ENCODE measurements at places on chromosomes 16 and 17.

GRCh38 chr17:81365601-81366585 is 29.4 kb upstream of the BAHCC1 start:
- DNase-seq = no peak

DNA sequence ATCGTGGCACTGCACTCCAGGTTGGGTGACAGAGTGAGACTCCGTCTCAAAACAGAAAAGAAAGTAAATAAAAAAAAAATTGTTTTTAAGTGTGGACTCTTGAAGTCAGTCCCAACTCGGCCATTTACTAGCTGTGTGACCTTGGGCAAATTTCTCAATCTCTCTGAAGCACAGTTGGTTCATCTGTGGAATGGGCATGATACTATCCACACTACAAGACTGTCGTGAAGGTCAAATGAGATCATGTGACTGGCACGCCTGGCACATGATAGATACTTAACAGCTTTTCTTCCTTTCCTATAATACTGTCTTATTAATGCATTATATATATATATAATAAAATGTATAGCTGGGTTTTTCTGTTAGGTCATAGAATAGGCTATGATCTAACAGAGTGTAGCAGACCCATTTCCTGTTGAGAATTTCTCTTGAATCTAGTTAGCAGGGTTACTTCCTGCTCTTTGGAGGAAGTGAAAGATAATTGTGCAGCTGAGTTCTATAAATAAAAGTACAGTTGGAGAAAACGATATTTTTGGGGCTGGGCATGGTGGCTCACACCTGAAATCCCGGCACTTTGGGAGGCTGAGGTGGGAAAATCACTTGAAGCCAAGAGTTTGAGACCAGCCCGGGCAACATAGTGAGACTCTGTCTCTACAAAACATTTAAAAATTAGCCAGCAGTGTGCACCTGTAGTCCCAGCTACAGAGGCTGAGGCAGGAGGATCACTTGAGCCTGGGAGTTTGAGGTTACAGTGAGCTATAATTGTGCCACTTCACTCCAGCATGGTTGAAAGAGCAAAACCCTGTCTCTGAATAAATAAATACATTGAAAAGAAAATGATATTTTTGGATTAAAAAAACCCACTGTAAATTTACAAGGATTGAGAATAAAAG is 7.3 kb downstream of the MILR1 start:
- DNase-seq = no peak

GRCh38 chr17:60106340-60107059 is 27.8 kb upstream of the HEATR6 start:
- DNase-seq = no peak

- peak; percentile 44 for DNase-seq
These were observed 18.1 kb upstream of the CALB2 start for GRCh38 chr16:71340406-71340805.

- no peak for DNase-seq
These were observed 10.7 kb upstream of the CISD3 start for GRCh38 chr17:38719289-38719942.

GRCh38 chr17:8160741-8161221 is 2.0 kb downstream of the VAMP2 start:
- no peak for DNase-seq

GRCh38 chr17:45226576-45226975 is 4.9 kb downstream of the FMNL1 start:
- DNase-seq = no peak

GRCh38 chr17:32831627-32832243 is 45.2 kb downstream of the MYO1D start:
- no peak for DNase-seq

DNA sequence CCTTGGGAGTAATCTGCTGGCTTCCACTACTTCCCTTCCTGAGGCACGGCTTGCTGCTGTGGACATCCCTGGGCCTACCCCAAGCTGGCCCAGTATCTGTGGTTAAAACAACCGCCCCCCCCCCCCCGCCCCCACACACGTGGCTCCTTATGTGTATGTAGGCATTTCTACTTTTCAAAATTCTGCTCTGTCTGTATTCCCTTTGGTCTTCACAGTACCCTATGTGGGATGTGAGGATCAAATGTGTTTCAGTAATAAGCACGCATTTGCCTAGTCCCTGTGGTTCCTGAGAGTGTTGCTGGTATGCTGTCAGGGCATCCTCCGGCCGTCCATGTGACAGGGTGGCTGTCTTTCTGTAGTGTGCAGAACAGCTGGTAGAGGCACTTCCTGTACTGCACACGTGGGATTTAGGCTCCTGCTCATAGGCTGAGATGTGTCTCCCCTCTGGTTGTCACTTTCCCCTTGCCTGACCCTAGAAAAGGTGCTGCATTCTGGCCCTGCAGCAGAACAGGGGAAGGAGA is 2.2 kb downstream of the NT5M start:
- no peak for DNase-seq

GRCh38 chr17:9519583-9520272 is 55.9 kb downstream of the STX8 start:
- DNase-seq = no peak

DNA sequence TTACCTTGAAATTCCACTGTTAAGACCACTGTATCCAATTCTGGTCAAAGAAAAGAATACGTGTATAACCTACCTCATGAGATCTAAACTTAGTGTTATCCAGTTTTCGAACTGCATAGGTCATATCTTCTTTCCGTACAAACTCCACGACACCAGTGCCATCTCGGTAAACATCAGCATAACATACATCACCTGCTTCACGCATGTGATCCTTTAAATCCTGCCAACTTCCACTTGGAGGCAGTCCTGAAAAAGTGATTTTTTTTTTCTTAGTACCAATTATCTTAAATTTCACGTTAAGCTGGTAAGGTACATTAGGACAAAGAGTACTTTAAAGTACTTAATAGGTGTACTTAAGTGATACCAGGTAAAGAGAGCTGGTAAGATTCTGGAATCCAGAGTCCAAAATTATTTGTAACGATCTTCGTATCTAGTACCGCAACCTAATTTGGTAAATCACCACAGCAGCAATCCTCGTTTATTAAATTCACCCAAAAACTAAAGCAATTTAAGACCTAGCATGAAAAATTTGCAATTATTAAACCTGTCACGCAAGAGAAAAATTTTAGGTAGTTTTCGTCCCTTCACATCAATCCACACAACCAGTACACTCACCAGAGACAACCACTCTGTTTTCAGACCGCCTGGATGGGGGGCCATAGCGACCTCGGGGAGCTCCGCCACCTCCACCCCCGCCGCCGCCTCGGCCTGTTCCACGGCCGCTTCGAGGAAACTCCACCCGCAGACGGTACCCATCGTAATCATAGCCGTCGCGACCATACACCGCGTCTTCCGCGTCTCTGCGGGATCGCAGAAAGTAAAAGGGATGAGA is 1.1 kb downstream of the SRSF1 start:
- DNase-seq = no peak

GRCh38 chr16:684961-685696 is 995 bp upstream of the JMJD8 start:
- DNase-seq = no peak

- no peak for DNase-seq
These were observed 38.6 kb upstream of the TOB1 start for GRCh38 chr17:50904518-50905459.

GRCh38 chr16:79294568-79294967 is 306.0 kb downstream of the MAF start:
- DNase-seq = no peak

GRCh38 chr16:31876951-31877828 is 3.6 kb downstream of the ZNF267 start:
- no peak for DNase-seq

- DNase-seq = no peak
These were observed 20.7 kb downstream of the PGS1 start for GRCh38 chr17:78399028-78399692.

GRCh38 chr17:35297666-35298065 is 54.8 kb downstream of the SLFN5 start:
- no peak for DNase-seq

Measured in right atrium auricular region (tissue), 2 donors.